ENCODE measurements at places on chromosomes 3 and 15.

DNA sequence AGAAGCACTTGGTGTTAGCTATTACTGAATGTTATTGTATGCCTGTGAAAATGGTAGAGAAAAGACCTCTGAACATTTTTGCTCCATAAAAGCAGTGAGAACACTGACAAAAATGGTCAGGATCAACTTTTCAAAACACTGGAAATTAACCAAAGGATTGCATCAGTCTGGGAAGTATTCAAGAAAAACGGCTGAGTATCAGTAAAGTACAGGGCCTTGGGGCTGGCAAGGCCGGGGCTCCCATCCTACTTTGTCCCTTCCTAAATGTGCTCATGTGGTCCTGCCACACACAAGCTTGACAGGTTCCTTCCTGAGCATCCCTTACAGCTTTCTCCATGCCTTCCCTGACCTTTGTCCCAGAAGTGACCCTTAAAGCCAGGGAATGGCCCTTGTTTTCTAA is 84.0 kb downstream of the CFAP20DC start:
- DNase-seq = peak; percentile 18

- no peak for DNase-seq
These were observed 6.2 kb downstream of the ZNF385D start for GRCh38 chr3:21744793-21745192.

DNA sequence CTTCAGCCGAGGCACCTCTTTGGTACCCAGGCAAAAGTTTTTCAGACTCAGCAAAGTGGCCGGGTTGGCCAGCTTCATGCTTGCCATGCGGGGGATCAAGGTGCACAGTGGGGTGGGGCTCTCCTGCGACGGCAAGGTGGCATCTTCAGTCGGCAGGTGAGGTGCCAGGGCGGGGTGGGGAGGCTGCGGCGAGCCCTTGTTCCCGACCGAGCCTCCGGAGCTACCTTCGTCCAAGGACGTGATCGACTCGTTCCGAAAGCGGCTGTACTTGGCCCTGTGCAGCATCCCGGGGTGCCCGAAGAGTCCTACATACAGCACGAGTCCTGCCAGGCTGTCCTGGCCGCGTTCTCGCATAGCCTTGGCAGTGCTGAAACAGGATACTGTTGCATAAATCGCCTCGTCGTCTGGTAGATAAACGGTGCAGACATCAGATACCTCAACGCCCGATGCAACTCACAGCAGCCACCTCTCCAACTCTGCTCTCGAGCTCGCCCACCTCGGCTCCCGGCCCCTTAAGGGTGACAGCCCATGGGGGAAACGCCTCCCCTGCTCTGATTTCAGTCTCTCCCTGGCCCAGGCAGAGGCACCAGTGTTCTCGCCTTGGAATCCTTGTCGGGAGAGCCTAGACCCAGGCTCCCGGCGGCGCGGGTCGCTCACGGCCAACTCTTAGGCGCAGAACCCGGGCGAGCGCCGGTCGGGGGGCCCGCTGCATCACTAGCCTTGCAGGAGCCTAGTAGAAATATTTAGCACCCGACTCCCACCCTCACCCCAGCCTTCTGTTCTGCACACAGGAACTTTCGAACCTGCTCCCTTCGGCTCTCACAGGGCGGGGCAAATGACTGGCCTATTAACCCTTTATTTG is 826 bp downstream of the SHC4 start:
- DNase-seq = peak; percentile 70

DNA sequence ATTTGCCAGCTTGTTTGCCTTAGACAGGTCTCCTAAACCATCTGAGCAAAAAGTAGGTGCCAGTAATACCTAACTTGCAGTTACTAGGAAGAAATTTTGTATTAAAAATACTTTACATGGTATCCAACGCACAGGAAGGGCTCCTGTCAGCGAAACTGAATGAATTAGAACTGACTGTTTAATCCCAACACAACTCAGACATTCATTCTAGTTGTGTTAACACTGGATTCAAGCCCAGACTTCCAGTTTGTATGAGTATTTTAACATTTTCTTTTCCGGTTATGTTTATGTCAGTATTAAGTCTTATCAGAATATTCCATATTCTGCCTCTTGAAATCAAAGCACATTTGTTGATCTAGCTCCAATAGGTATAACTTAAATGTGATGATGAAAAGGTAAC is 82.0 kb upstream of the SOX2 start:
- DNase-seq = peak; percentile 32

GRCh38 chr15:63832620-63833019 is 1.1 kb downstream of the HERC1 start:
- DNase-seq = no peak

GRCh38 chr3:120858521-120858920 is 49.5 kb upstream of the STXBP5L start:
- DNase-seq = no peak

- peak; percentile 25 for DNase-seq
These were observed 422.6 kb downstream of the FOXP1 start for GRCh38 chr3:71160785-71161546.

- DNase-seq = no peak
These were observed 279.0 kb downstream of the RBMS3 start for GRCh38 chr3:29559741-29560465.

DNA sequence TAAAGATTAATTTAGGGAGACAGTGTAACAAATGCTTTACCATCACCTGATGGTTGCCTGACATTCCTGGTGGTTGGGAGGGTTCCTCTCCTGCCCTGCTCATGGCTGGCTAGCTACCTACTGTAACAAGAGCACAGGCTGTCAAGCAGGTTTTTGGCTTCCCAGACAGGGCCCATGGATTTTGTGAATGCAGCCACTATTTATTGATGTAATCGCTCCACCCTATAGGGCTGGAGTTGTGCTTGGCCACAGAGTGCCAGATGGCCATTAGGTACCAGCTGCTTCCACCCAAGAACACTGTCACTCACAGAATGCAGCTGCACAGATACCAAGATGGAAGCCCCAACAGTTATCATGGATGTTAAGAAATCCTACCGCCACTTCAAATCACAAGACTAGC is 31.0 kb upstream of the KLHL25 start:
- DNase-seq = no peak

DNA sequence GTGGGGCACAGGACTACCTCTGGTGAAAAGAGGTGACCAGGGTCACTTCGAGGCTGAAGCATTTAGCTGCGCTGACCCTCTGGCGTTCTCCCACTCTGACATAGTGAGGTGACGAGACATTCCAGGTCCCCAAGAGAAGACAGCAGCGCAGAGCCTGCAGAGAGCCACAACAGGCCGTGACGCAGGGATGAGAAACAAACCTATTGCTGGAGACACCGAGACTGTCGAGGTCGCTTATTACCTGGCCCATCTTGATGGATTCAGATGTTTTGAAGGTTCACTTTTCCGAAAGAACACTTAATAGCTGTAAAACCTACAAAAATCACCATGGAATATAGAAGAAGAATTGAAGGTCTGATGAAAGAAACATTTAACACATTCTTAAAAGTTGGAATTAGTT is 466.3 kb downstream of the NR2F2 start:
- no peak for DNase-seq
